ENCODE measurements at places on chromosomes 12 and 14. TPM values are rescaled to one million over a fixed set of nuclear protein-coding genes. Genes with fewer than 3 reads are reported as not detected.

DNA sequence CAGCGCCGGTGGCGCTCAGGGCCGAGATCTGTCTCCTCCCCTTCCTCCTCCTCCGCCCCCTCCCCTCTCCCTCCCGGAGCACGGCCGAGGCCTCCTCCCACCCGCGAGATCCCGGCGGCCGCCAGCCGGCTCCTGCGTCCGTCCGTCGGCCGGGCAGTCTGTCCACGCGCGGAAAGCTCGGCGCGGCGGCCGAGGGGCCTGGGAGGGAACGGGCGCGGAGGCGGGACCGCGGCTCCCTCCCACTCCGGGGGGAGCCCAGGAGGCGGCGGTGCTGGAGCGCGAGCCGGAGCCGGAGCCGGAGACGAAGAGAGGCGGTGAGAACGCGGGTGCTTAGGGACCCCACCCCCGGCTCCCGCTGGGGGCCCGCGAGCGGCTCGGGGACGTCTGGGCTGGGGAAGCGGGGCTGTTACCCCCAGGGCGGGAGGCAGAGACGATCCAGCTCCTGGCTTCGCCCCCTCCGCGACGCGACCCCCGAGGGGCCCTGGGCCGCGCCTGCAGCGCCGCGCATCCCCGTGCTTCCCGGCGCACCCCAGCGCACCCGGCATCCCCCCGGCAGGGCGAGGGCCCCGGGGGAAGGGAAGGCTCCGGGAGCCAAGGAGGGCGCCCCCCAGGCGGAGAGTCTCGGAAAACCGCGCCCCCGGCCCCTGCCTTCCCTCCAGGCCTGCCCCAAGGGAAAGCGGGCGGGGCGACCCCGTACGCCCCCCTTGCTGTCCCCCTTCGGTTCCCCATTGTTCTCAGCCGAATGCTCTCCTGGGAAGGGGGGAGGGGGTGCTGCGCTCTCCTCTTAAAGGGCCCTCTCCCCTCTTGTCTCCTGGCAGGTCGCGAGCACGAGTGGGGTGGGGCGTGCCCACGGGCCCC is at the start of gene DTX1:
TSS of gene DTX1 (plus strand) at position 100 of the 858 bp plus-strand sequence. CDS start 1,463 bp downstream, outside the sequence.
- peak; percentile 71 for DNase-seq

The HNF1A gene
- total RNA-seq: not detected

DNA sequence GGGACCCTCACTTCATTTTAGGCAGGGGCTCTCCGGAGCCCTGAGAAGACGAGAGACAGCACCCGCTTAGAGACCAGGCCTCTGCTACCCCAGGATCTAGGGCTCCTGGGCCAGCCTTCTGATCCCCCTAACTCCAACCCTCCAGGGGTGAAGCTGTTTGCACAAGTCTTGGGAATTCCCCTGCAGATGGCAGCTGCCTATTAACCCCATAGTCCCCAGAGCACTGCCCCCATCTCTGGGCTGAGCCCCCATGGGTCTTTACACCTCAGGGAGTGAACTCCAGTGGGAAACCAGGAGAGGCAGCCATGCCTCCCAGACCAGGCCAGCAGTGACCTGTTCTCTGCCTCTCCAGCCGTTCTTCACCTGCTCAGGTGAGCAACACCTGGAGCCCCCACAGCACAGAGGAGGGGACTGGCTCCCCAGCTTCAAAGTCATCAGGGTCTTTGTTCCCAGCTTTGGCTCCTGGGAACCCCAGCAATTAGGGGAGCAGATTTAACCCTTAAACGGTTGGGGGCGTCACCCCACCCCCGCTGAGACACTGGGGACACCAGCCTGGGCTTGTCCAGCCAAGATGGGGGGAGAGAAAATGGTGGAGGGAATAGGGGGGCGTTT is 2.3 kb downstream of the WNT10B start:
- no peak for DNase-seq

GRCh38 chr14:102508774-102509745 is 516 bp downstream of the ANKRD9 start:
- peak; percentile 83 for DNase-seq

DNA sequence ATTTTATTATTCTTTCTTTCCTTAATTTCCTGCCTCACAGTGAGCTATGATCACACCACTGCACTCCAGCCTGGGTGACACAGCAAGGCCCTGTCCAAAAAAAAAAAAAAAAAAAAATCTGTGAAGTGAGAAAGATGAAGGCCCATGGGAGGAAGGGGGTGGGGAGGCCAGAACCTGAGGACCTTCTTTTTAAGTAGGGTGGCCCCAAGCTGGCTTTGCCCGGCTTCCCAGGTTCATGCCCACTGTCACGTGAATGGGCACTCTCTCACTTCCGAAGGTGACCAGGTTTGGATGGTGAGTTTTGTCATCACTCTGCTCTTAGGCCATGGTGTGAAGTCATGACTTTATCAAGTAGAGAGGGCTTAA is 82.3 kb downstream of the TNFAIP2 start:
- DNase-seq: peak; percentile 53

DNA sequence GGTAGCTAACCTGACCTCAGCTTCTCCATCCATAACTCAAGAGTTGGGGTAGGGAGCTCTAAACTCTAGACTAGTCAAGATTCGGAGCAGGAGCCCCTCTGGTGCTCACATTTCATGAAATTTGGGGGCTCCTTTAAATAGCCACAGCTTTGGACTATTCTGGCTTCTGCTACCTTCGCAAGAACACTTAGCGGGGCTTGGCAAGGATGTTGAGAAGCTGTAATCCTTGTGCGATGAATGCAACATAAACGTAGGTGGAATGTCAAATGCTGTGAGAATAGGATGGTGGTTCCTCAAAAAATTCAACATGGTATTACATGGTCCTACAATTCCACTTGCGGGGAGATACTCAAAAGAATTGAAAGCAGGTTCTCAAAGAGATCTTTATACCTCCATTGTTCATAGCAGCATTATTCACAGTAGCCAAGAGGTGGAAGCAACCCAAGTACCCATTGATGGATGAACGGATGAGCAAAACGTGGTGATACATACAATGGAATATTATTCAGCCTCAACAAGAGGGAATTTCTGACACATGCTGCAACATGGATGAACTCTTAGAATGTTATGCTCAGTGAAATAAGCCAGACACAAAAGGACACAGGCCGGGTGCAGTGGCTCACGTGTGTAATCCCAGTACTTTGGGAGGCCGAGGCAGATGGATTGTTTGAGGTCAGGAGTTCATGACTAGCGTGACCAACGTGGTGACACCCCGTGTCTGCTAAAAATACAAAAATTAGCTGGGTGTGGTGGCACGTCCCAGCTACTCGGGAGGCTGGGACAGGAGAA is 73.8 kb downstream of the ACTN1 start:
- no peak for DNase-seq

The SLC6A15 gene
- total RNA-seq: 0.58 TPM

- DNase-seq: no peak
Measured at GRCh38 chr12:77232045-77232444, 166.7 kb upstream of the E2F7 start.

GRCh38 chr12:131636940-131637750 is 73.7 kb upstream of the SFSWAP start:
- DNase-seq: no peak

GRCh38 chr12:128606051-128606450 is 217.7 kb downstream of the SLC15A4 start:
- no peak for DNase-seq
